ENCODE measurements at places on chromosomes 11 and 22.

GRCh38 chr11:35236667-35237003 lies 97.7 kb downstream of the CD44 start:
- DNase-seq = peak; percentile 29

GRCh38 chr11:77121096-77121640 lies 6.9 kb upstream of the MYO7A start:
- no peak for DNase-seq

- DNase-seq = peak; percentile 46
These were observed 49.9 kb upstream of the CDON start for GRCh38 chr11:126112547-126112946.

GRCh38 chr11:9576701-9577381 lies 3.4 kb downstream of the WEE1 start:
- DNase-seq = no peak

Measured in AG09309 (cell line).